Activated CD4-positive, CD25-positive, alpha-beta regulatory T cell treated with anti-CD3 and anti-CD28 coated beads, Interleukin-2, amount 50 U/mL, for 16 hours (primary cell): ENCODE measurements at places on chromosomes 3 and 15.

DNA sequence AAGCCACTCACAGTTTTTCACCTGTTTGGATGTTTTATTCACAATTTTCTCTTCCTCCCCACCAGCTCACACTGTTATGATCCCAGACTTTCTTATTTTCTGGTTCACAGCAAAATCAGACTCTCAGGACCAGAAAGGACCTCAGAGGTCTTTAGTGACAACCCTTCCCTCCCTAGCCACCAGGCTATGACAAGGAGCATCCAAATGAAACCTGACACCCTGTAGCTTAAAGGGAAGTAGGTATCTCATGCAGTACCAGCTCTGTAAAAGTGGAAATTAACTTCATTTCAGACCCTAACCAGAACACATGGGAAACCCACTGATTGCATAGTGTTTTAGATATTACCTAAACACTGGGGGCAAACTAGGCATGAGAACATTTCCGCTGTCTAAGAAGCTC is 45.3 kb downstream of the ATP13A5 start:
- DNase-seq: no peak

DNA sequence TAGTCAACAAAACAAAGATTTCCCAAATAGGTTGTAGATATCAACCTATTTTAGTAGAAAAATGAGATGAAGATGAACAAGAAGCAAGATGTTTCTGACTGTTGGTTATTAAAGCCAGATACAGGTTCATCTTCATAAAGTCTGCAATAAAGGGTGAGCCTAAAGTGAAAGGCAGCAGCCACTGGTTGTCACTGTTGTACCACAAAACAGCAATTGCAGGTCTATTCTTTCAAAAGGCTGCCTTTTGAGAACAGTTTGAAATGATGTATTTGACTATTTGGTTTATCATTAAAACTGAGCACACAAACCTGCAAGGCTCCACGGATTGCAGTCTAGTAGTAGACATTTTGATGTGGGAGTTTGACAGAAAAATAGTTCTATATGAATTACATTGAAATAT is 543.4 kb downstream of the GBE1 start:
- DNase-seq: no peak

DNA sequence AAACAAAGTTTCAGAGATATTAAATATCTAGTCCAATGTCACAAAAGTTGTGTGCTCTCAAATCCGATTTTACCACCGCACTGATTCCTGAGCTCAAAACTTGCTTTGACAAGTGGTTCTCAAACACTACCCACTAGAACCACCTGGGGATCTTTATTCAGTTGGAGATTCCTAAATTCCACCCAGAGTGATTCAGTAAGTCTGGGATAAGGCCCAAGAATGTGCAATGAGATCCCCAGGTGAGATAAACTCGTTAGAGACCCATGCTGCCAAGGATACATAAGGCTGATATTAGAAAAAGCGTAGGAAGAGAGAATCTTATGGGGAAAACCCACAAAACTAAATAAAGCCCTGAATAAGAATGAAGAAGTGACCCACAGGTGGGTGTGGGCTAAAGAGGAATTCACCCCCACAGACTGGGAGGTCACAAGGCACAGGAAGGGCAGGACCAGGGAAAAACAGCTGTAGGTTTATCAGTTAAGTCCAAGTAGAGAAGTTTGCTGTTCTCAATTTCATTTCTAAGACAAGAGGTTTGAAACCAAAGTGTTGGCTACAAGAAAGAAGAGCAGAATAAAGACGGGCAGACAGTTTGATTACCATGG is 11.5 kb upstream of the RPS17 start:
- DNase-seq: no peak

GRCh38 chr15:73928241-73928579 is 1.9 kb downstream of the LOXL1 start:
- no peak for DNase-seq

DNA sequence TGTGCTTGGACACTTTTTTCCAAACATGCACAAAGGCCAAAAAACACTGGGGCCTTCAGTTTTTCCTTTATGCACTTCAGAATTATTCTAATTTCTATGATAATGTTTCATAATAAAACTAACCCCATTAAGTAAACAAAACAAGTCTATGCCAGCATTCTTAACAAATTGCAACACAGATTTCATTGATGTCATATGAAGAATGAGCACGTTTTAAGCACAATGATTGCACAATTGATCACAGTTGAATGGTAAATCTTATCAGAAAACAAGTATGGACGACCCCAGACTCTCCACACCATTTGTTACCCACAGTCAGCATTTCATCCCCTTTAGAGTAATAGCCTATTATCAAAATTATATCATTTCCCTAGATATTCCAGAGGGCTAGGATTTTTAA is 46.7 kb upstream of the PROK2 start:
- no peak for DNase-seq

GRCh38 chr3:168714609-168715240 is 619.0 kb upstream of the GOLIM4 start:
- DNase-seq: no peak

- DNase-seq: no peak
Measured at GRCh38 chr15:80105193-80105592, 45.7 kb downstream of the ZFAND6 start.

GRCh38 chr3:109278546-109278945 is 37.8 kb downstream of the DPPA2 start:
- DNase-seq: no peak

- no peak for DNase-seq
Measured at GRCh38 chr3:17905996-17906395, 163.6 kb upstream of the TBC1D5 start.

DNA sequence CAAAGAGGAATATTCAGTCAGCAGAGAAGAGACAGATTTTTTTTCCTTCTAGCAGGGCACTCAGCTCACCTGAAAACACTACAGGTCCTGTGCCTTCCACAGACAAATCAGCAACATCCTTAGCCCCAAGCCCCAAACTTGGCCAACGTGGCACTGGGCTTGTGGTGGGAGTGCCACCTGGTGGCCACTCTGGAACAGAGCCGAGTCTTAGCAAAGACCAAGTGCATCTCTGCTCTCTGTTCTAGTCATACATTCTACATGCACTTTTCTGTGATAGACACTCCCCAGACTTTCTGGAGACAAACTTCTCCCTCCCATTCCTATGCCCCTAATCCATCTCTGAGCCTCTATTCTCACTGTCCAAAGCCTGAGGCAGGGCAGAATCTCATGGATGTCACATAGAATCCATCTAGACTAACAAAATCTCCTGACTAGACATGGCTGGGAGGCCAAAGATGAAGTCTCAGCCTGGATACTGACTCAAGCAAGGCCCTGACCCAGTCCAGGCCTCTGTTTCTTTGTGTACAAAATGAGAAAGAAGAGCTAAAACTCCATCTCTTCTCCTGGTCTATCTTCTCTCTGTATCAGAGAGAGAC is 5.1 kb upstream of the SEMA7A start:
- peak; percentile 68 for DNase-seq

- DNase-seq: no peak
Measured at GRCh38 chr3:11956781-11957180, 47.4 kb upstream of the SYN2 start.

- no peak for DNase-seq
Measured at GRCh38 chr15:100348578-100348977, 6.8 kb upstream of the ADAMTS17 start.

GRCh38 chr3:49747792-49748480 is 24.2 kb upstream of the GMPPB start:
- no peak for DNase-seq
